ENCODE measurements at places on chromosomes 6 and 20.

GRCh38 chr20:14210146-14210545 lies 127.3 kb downstream of the FLRT3 start:
- DNase-seq, result no peak

GRCh38 chr6:28794175-28795002 lies 129.4 kb downstream of the TRIM27 start:
- DNase-seq, result no peak

- DNase-seq, result no peak
Measured at GRCh38 chr6:35185302-35185681, 28.5 kb upstream of the SCUBE3 start.

- no peak for DNase-seq
Measured at GRCh38 chr6:162653808-162654207, 73.8 kb downstream of the PRKN start.

DNA sequence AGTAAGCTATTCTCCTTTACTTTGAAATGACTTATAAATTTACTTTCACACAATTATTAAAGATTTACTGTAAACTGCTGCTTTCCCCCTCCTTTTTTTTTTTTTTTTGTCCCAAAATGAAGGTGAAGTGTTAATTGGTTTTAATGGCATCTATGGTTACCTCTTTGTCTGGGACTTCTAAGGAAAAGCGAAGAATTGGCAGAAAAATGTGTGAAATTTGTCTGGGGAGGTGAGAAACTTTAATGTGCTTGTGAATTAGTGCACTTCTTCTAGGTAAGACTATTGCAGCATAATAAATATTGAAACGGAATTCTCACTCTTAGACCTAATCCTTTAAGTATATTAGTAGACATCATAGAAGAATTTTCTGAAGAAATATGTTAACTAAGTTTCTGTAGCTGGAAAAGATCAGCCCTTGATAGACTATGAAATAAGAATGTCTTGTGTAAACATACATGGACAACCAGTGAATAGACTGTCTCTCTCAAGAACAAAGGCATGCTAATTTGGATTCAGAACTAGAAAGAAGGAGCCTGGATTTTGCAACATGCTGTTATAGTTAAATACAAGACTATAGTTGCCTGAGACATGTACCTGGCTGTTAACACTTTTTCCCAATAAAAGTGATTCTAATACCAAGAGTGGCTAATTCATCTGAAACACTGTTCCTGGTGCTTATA lies 23.9 kb downstream of the FLRT3 start:
- DNase-seq, result no peak

- DNase-seq, result no peak
Measured at GRCh38 chr6:41442352-41442672, 103.9 kb upstream of the FOXP4 start.

DNA sequence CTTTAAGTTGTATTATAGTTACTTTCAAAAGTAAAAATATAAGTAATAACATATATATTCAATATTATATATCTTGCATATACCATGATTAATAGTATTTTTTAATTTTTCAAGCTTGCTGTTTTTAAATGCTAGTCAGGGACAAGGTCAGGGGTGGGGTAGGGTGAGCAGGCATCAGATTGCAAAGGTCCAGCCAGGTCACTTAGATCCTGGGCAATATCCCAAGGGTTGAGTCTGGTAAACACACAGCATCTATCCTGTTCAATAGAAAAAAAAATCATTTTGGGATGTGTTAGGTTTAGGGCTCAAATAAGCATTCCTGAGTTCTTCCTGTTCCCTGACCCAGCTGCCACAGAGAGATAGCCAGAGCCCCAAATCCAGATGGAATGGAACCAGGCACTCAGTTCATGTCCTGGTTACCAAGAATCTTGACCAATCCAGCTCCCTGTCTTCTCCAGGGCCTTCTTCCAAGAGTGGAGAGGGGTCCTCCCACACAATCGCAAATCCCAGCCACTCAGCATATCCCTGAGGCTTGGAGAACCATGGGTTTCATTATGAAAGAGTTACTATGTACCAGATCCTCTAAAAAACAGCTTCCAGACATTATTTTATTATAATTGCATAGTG lies 134.9 kb upstream of the TOP1 start:
- DNase-seq, result no peak

DNA sequence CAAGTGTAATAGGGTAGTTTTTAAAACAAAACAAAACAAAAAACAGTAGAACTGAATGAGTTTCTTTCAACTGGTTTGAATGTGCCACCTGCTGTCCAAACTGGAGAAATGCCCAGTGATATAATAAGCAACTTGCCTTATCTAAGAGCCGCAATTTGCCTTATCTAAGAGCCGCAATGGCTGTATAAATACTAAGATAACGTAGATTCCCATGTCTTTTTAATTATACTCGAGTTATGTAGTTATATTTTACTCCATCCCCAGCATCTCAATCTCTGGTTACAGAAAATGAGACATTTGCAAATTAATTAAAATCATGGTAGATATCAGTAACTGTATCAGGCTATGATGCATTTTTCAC lies 67.2 kb downstream of the RPP40 start:
- no peak for DNase-seq

DNA sequence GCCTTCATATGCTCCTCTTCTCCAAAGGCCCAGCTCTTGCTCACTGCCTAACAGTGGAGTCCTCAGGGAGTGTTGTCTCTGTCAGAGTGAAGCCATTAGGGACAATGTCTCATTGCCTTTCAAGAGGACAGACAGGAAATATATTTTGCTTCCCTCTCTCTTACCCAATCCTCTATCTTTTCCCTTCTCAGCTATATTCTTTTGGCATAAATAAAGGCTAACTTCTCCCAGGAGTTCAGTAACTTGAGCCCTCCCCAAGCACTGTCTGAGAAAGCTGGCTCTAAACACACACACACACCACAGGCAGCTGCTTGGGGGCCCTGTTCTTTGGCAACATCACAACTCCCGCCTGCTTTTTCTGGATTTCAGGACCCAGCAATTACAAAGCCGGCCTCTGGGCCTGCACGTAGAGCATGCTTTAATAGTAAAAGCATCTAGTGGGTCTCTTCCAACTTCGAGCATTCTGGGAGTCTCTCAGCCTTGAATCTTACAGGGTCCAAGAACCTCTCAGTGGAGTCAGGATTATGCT lies 34.7 kb upstream of the LAMA4 start:
- no peak for DNase-seq

DNA sequence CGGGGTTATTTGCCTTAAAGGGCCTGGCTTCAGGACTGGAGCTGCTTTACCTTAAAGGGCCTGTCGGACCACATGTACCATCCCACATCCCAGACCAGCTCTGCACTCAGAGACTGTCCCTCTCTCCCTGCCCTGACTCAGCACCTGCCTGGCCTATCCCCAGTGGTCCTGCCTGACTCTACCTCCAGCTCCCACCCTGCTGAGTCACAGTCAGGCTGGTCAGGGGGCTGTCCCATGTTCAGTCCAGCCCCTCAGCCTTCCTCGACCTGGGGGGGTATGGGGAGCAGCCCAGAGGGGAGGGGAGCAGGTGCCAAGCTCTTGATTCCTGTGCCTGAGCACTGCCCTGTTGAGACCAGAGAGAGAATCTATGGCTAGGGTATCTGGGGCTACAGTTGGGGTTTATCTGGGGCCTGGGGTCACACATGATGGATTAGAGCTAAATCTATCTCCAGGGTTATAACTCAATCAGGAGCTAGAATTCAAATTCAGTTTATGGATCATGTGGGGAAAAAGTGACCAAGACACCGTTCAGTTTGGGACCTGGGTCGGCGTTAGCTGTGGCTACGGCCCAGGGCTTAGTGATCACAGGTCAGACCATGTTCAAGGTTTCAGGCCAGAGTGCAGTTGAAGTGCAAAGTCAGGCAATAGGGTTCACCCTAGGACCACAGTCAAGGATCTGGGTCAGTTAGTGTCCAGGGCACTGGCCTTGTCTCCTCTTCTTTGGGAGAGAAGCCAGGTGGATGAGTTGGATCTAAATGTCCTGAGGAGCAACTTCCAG lies 9.4 kb upstream of the TRIB3 start:
- DNase-seq, result no peak

DNA sequence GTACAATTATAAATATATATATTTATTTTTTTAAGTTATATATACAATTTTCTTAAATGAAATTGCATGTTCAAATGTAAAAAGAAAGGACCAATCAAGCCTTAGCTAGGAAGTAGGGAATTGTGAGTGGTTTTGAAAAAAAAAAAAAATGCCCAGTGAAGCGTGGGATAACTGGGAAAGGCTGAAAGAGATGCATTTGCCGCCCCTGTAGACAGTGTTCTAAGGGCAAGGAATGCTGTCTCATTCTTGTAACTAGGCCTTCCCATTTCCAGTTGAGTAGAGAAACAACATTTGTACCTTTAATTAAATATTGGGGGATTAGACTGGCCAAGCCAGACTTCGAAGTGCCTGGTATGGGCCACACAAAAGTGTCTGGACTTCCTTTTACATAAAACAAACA lies 430.1 kb upstream of the SLC35B3 start:
- no peak for DNase-seq

- DNase-seq, result no peak
Measured at GRCh38 chr6:125749865-125750691, 646 bp downstream of the HEY2 start.

DNA sequence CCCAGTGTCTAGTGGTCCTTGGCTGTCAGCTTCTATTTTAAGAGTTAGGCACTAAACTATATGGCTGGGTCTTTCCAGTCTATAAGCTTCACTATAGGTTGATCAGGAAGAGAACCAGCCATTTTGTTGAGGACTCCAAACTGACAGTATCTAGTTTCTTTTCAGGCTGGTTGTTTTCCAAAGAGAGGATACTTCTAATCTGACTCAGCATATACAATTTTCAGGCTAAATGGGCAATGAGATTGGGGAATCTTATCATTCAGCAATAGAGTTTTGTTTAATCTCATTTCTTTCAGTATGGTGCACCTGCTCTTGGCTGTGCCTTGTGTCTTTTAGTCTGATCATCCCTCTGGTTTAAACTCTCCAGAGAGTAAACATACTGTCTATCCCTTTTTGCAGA lies 20.4 kb upstream of the CTAGE9 start:
- DNase-seq, result no peak

DNA sequence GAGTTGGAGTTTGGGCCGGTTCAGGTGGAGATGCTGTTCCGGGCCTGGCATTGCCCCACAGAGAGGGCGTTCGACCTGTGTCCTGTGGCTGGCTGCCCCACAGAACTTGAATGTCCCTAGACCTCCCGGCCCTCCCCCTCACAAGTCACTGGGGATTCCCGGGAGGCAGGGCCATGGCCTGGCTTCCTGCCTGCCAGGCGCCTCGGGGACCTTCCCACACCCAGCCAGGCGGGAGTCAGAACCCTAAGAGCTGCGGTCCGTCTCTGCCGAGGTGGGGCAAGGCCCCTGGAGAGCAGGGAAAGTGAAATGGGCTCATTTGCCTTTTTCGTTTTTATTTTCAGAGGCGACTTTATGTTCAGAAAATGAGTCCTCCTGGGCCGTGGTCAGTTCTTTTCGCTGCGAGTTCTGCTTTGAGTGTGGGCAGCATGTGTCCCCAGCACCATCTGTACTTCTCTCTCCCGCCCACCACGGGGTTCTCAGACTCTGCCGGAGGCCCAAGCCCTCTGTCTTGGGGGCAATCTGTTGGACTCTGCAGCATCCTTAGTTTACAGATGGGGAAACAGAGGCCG lies 8.5 kb downstream of the RBM38 start:
- DNase-seq, result no peak

GRCh38 chr20:44470327-44470726 lies 5.3 kb upstream of the TTPAL start:
- DNase-seq, result no peak

- DNase-seq, result no peak
Measured at GRCh38 chr6:158910484-158911440, 89.2 kb downstream of the RSPH3 start.

- no peak for DNase-seq
Measured at GRCh38 chr20:47758517-47759450, 26.5 kb downstream of the SULF2 start.

DNA sequence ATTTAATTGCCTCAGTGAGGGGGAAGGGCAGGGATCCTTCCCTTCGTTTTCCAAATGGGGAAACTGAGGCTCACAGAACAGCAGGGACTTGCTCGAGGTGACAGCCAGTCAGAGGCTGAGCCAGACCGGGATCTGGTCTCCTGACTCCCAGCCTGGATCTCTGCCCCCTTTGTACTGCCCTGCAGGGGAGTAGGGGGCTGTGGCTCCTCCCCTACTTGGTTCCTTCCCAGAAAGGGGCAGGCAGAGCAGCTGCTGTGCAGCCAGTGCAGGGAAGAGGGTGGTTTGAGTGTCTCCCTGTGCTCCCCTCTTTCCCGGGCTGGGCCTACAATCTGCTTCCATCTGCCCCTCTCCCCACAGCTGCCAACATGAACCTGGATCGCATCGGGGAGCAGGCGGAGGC lies 37.6 kb downstream of the UQCC2 start:
- DNase-seq, result no peak

DNA sequence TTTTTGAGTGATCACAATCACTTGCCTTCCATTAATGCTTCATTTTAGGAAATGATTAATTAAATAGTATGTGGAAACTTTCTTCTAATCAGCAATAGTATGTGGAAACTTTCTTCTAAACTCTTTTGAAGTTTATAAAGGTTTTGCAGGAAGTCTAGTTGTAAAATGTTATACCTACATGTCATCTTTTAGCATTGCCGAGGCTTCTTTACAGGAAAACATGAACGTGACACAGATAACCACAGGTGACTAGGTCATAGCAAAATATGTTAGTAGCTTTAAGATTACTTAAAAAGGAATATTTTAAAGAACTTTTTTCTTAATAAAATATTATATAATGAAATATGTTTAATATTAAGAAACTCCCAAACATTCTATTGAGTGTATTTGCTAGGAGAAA lies 56.8 kb downstream of the SMAP1 start:
- no peak for DNase-seq

DNA sequence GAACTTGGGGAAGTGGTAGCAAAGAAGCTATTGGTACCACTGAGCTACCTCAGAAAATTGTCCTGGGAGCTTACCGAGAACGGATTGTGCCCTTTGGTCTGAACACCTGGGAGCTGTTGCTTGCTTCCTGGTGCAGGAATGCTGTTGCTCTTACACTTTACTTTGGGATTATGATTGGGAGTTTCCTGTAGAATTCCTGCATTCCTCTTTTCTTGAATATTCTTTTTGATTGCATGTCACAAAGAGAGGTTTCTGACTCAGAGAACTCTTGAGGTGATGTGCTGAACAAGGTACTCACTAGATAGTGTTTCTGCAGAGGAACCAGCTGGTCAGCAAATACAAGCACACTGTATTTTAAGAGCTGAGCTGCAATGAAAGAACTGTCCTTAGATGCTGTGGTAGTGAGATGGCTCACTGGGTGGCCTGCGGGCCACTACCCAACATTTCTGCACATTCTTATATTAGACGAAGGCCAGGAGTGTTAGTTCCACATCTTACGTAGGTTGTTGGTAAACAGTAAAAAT lies 35.0 kb downstream of the LRRC1 start:
- DNase-seq, result no peak

DNA sequence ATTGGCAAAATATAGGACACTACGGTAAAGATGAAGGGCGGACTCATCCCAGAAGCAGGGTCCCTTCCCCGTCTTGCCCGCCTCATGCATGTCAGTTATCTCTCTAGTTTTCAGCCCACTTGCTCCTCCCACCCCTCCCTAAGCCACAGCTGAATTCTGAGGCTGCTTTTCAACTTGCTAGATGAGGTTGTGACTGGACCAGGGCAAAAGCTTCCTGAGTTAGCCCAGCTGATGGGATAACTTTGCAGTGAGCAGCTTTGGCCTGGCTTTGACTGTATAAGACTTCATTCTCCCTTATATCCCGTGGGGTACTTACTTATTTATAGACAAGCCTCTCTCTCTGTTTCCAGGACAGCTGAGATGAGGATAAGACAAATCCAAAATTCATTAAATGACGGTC lies 23.2 kb downstream of the GHRH start:
- DNase-seq, result no peak

Measured in amygdala (tissue), 56 donors.